ENCODE measurements at places on chromosomes 11 and 22.

DNA sequence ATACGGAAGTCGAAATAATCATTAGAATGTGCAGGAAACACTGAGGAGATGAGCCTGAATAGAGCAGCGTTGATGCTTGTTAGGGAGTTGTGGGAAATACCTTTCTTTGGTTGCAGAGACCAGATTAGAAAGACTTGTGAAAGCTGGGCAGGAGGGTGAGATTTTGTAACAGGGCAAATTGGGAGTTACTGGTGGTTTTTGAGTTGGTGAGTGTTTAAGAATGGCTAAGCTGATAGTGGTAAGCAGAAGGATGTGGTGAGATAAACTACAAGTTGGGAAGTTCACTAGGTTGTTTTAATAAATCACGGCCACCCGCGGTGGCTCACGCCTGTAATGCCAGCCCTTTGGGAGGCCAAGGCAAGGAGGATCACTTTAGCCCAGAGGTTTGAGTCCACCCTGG is 34.4 kb downstream of the MCAM start:
- no peak for DNase-seq

DNA sequence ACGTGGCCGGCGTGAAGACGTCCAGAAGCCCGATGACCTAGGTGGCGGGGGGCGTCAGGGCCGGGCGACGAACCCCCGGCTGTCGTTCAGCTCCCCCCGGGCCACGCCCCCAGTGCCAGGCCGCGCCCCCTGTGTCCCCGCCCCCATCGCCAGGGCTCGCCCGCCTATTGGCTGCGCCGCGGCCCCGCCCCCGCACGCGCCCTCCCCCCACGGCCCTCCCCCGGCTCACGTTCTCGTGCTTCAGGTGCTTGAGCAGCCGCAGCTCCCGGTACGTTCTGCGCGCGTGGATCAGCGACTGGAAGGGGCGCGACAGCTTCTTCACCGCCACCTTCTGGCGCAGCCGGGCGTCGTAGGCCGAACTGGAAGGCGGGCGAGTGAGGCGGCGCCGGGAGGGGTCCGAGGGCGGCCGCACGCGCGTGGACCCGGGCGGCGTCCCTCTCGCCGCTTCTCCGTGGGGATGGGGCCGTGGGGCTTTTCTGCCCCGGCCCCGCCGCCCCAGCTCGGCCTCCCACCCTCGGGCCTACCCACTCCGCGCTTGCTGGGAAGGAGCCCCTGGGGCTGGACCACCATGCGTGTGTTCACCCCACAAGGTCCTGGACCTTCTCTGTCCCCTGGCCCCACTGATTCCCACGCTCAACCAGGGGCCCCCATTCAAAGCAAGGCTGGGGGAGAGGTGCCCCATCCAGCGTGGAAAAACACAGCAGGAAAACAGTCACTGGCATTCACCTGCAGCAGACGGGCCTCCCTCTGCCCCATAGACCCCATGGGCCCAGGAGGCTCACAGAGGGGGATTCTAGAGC is 2.4 kb downstream of the MAPK11 start:
- DNase-seq: peak; percentile 34

DNA sequence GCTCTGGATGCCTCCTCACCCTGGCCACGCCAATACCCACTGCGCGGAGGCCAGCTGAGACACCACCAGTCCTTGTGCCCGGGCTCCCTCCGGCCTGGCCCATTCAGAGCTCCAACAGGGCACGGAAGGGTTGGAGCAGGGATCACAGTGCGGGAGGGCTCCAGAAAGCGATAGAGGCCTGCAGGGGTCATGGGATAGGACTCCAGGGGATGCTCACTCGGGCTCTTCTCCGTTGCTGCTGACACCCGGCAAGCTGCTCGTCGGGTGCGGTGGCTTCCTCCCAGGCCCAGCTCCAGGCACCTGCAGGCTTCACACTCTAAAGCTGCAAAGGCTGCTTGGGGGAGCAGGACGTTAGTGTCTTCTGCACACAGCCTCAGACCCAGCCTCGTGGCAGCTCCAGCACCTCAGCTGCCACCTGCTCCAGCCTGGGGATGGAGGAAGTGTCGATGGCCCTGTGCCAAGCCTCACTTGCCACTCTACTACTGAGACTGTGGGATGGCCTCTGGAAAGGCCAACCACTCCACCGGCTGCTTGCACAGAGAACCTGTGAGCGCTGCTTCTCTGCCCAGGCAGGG is 10.6 kb downstream of the WNT7B start:
- DNase-seq: no peak

DNA sequence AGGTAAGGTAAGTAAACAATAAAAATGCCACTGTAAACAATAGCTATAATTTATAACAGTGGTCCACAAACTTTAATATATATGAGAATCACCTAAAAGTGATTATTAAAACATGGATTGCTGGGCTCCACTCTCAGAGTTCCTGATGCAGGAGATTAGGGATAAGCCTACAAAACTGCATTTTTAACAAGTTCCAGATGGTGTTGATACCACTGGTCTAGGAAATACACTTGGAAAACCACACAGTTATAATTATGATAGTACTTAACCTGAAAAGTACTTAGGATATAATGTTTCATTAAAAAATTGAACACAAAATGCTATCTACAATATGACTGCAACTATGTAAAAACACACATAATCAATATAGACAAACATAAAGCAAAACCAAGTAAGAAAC is 20.4 kb downstream of the FCHSD2 start:
- no peak for DNase-seq

DNA sequence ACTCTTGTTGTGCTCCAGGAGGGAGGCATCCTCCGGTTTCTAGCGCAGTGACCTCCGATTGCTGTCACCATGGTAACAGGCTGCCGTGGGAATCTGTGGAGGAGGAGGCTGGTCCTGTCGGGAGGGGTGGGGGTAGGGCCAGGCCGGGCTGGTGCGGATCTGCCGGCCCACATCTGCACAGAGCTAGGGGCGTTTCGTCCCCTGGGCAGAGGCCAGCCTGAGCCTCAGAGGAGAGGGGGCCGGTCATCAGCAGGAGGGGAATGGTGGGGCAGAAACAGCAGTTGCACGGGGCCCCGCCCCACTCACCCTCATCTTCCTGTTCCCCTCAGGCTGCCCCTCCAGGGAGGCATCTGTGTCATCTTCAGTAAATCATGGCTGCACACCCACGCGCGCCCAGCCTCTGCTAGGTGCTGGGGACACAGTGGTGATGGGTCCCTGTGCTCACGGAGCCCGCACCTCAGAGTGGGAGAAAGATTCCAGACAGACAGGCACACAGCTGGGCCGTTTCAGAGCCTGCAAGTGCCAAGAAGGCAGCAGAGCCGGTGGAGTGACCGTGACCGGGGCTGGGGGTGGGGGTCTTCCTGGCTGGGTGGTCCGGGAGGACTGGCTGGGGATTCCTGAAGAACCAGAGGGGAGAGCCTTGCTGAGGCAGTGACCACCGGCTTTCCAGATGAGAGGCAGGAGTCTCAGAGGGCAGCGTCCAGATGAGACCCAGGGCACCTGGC is 120.5 kb downstream of the CACNA1I start:
- DNase-seq: no peak

GRCh38 chr11:128949791-128950454 is 7.3 kb upstream of the TP53AIP1 start:
- DNase-seq: no peak

DNA sequence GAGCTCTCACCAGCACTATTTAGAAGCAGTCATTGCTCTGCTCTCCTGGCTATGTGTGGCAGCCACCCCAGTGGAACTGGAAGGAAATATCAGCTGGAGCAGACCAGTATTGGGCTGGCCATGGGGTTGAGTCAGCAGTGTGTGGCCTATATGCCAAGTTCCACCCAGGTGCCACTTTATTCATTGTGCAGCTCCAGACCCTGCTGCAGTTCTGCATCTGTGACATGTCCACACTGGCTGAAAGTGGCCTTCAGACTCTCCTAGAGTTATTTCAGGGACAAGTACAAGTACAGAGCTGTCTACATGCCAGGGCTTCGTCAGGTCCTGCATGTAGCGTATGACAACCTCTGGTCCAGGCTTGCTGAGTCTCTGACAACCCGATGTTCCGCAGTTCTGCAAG is 55.2 kb downstream of the CABIN1 start:
- DNase-seq: no peak

DNA sequence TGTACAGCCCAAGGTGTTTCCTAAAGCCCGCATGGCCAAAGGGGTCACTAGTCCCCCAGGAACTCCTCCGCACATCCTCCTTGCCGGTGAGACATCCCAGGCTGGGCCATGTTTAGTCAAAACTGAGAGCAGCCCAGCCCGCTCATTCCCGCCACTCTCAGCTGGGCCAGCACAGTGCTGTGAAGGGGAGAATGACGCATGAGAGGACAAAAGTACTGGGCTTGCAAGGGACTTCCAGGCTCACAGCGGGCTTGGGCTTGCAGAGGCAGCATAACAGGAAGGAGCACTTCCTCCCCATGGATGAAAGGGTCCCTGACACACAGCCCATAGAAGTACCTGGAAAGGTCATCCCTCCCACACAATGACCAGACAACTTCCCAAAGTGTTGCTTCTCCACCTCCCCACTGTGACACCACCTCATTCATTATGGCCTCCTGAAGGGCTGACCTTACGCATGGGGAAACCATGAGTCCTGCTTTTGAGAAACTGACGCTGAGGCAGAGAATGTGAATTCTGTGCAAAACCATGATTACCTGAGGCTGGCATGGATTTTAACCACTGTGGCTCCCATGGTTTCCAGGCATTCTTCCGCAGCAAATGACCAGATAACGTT is 19.1 kb downstream of the ETS1 start:
- no peak for DNase-seq

- no peak for DNase-seq
Observed at GRCh38 chr11:36400766-36401455, 104.8 kb downstream of the PRR5L start.

DNA sequence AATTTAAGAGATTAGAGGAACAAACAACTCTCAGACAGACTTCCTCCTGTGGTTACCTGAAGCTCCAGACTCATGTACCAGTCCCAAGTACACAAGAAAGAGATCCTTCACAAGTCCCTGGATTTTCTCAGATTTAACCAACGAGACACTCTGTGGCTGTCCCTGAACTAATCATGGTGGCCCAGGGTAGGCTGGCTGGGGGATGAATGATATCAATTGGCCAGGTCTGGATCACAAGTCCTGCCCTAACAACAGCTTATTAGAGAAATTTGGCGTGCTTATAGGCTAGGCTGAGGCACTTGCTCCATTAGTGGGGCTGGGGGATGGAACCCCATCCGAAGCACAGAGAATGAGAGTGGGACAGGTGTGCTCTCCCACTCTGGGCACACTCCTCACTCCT is 22.1 kb downstream of the HEPHL1 start:
- DNase-seq: no peak
